ENCODE measurements at places on chromosomes 12 and 14.
A peak's percentile ranks its signal among the peaks of the same experiment; 100 is the strongest.

GRCh38 chr12:46771268-46771827 is 54.4 kb downstream of the SLC38A4 start:
- no peak for DNase-seq

DNA sequence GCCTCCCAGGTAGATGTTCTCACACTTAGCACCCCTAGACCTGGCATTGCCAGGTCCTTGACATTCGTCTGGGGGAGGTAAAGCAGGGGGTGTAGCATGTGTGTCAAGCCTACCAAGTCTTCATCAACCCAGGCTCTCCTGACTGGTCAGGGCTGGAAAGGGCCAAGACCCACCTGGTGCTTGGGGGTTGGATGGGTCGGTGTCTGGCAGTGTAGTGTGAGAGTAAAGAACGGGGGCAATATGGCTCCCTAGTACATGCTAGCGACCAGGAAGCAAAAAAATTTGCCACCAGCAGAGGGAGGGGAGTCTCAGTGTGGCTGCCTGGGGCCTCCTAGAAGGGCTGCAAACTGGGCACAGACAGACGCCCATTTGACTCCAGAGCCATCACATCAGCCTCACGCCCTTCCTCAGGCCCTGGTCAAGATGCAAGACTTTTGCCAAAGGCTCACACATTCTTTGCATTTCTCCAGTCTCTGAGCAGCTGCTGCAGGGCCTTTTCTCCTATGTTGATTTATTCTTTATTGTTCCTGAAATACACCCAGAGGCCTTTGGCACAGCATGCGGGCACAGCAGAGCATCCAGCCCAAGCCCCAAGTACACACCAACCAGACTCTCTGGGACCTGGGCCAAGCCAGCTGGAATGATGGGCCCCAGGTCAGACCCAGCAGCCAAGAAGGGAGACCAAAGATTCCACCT is 38.3 kb upstream of the PNMA1 start:
- peak; percentile 49 for DNase-seq

DNA sequence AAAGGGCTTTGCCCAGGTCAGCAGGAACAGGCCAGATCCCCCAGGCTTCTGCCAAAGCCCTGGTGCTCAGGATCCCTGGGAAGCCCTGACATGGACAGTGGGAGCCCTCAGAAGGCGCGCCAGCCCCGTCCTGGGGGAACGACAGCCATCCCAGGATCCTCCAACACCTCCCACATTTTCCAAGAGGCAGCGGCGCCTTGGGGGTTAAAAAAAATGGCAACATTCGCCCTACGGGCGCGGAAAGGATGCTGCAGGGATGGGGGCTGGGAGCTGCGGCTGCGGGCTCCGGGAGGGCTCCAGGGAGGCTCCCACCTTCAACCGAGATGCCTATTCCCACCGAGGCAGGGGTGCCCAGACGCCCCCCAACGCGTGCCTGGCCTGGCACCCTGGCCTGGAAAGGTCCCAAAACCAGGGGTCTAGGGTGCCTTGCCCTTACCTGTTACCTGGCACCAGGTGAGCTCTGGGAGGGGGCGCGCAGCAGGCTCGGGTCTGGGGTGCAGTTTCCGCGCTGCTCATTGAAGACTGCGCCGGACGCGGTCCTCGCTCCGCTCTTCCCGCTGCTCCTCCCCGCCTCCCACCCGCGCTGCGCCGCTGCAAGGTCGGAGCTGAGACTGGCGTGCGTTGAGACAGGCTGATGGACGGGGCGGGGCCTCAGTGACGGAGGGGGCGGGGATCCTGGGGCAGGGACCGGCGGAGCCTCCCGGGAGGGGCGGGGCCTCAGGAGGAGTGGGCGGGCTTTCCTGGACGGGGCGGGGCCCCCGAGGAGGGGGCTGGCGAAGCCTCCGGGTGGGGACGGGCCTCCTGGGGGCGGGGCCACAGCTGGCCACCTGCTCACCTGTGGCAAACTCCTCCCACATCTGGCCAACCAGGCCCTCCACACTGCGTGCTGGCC is at the start of gene ABCB9:
Gene ABCB9, minus strand, starts transcription at position 613 of the 892 bp plus-strand sequence. CDS start 6,228 bp downstream, outside the sequence.
- DNase-seq, result peak; percentile 83

GRCh38 chr14:59046746-59047145 is 141.7 kb upstream of the DAAM1 start:
- no peak for DNase-seq

- DNase-seq, result no peak
These were observed 139.4 kb upstream of the FRMD6 start for GRCh38 chr14:51512316-51512715.

- DNase-seq, result no peak
These were observed 30.1 kb downstream of the MED13L start for GRCh38 chr12:116247377-116247776.

- peak; percentile 56 for DNase-seq
These were observed 32.1 kb downstream of the DMAC2L start for GRCh38 chr14:50344116-50344775.

DNA sequence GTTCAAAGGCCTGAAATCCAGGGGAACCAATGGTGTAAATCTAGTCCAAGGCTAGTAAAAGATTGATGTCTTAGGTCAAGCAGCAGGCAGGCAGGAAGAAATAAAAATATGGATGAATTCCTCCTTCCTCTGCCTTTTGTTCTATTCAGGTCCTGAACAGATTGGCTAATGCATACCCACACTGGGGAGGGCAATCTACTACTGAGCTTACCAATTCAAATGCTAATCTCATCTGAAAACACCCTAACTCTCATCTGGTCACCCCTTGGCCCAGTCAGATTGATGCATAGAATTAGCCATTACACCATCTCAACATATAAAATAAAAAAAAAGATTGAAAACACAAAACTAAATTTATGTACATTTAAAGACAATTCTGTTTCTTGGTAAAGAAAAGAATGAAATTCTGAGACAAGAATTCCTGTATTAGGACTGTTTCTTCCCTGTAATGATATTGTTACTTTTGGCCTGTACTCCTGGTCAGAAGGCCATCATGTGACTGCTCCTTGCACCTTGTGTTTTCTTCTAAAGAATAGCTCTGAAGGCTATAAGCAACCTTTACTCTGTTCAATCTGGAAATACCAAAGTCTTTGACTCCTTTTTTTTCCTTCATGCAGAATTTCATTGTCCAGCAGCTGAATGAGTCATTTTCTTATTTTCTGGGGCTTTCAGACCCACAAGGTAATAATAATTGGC is 19.9 kb downstream of the CLEC6A start:
- no peak for DNase-seq

DNA sequence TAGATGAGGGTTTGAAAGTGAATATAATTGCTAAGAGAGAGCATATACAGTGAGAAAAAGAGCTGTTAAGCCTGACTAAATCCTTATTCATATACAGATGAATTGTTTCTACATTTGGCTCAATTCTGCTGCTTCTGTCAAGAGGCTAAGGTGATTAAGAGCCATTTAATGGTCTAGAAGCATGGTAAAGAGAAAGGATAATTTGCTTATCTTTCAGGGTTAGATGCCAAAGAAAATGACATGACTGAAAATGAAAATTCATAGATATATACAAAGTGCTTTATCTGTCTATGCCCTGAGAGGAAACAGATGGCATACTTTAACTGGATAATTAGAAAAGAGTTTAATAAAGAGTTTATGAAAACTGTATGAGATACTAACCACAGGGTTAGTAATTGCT is 834.9 kb downstream of the SLC6A15 start:
- DNase-seq, result no peak

- no peak for DNase-seq
These were observed 486.1 kb downstream of the GLT1D1 start for GRCh38 chr12:129339336-129339735.

DNA sequence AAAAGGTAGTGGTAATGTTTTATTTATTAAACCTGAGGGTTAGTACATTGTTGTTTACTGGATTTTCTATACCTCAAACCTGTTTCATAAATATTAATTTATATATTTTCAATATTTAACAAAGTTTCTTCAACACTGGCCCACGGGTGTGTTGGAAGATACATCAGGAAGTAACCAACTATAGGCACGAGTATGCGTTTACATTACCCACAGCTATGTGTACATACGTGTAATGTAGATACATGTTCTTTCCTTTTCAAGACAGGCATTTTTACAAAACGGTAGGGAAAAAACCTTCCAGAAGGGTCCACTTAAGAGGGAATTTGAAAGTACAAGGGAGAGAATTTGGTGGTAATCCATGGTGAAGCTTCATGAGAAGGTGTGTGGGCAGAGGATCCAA is 17.8 kb upstream of the KCNA1 start:
- DNase-seq, result no peak

DNA sequence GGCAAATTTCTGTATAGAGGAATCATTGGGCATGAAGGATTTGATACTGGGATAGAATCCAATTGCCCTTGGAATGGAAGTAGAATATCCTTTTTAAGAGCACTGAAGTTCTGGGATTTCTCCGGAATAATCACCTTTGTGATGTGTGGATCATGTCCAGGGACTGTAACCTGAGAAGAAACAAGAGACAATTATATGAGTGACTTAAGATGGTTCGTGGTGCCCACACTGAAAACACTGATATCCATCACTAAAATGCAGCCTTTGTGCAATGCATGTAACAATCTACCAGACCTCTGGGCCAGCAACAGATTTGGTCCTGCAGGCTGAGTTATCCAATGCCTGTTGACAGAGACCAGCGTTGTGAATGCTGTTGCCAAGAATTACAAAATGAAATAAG is 48.5 kb downstream of the MDM2 start:
- DNase-seq, result no peak

DNA sequence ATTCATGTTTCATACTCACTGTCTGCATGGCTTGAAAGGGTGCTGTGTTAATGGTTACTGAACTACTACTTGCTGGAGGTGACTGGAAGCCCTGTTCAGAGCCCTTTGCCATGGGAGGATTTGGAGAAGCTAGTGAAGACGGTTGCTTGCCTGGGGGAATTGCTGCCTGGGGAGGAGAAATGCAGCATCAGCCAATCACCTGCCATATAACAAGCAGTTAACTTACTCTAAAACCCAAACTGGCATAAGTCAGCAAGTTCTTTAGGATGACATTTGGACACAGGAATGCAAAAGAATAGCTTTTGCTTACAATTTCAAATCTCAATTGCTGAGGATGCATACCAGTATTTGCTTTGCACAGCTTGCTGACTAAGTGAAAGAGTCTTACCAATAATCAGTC is 23.4 kb upstream of the IPO8 start:
- no peak for DNase-seq

GRCh38 chr14:76550534-76550933 is 174.6 kb downstream of the ESRRB start:
- no peak for DNase-seq

DNA sequence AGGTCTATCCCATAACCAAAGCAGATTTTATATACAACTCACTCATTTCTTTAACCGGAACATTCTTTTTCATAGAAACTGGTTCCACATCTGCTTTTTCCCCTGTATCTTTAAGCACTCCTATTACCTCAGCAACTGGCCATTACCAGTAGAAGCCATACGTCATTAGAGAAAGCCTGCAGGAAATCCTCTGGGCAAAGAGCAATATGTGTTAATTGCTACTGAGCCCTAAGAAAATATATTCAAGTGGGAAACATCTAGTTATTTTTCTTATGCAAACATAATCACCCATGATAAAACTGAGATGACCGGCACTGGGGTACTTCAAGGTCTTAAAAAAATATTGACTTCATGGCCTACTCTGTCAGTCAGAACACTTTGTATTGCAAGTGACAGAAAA is 28.2 kb upstream of the CPSF6 start:
- no peak for DNase-seq

GRCh38 chr14:105117257-105117646 is 51.3 kb downstream of the JAG2 start:
- DNase-seq, result no peak

- DNase-seq, result no peak
These were observed 243.3 kb upstream of the KRR1 start for GRCh38 chr12:75754698-75755097.

DNA sequence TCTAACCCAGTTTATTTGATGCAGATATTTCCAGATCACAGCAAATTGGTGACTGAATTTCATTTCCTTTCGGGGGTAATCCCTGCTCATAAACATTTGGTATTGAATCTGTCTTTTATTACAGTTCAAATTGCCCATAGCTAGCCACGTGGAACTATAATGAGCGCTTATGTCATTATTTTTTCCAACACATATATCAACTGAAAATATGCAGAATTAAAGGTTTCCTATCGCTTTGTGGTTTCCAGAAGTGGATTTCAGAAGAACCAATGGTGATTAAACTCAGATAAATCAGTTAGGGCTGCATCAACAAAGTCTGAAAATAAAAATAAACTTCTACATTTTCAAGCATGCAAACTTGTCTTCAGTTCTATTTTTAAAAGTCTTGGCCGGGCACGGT is 111.9 kb downstream of the PIK3C2G start:
- no peak for DNase-seq

- DNase-seq, result no peak
These were observed 35.3 kb downstream of the VWF start for GRCh38 chr12:6088921-6089747.

DNA sequence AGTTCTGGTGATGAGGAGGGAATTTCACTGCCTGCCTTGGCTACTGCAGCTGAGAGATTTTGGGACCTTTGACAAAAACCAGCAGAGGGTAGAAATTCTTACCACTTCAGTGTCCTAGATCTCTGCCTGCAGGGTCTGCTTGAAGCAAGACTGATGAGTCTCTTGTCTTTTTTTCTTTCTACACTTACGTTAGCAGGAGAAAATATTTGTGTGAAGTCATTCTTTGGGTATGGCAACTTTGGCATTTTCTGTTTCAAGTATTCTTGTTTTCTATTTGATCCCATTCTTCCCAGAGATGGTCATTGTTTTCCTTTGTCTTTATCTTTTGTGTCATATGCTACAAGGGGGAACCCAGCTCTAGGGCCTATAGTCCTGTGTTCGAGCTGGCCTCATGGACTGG is 65.6 kb upstream of the FERMT2 start:
- no peak for DNase-seq

DNA sequence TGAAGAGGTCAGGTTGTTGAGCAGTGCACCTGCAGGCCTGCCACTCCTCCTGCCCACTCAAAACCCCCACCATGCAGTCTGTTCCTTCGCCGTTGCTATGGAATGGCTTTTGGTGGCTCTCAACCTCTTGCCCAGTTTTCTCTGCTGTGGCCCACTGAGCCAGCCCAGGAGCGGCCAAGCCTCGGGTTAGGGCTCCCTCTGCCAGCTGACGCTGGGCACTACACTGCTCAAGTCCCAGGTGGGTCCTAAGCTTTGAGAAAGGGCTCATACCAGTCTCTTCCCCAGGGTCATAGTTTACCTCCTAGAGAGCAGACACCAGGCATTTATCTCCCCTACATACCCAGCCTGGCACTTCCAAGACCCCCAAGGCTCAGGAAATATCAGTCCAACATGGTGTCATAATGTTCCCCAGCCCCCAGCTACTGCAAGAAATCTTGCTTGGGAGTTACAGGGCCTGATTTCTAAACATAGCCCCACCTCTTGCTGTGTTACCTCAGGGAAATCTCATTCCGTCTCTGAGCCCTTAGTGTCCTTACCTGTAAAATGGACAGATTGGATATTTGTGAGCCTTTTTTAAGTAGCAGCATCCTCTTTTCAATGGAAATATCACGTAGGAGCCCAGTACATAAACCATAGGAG is 59.4 kb downstream of the TSPAN11 start:
- DNase-seq, result no peak

All from CD4-positive, CD25-positive, alpha-beta regulatory T cell (primary cell).